Nucleus accumbens (tissue), 56 donors: ENCODE measurements at places on chromosomes 1 and 21.

- DNase-seq: no peak
Observed at GRCh38 chr1:245878585-245878984, 628.5 kb downstream of the SMYD3 start.

DNA sequence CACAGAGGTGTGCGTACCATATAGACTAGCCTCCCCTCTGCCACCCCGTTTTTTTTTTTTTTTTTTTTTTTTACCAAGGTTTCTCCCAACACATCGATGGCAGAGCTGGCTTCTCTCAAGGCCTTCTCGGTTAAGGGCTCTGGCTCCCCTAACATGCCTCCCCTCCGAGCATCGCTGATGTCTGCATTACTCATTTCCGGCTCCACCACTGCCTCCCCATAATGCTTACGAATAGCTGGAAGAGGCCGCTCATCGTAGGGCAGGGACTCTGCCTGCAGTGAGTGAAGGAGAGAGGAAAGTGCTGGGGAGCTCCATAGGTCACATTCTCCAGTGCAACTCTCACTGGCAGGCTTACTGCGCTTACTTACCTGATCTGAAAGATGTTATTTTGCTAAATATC lies 20.6 kb downstream of the CEP104 start:
- DNase-seq: no peak

DNA sequence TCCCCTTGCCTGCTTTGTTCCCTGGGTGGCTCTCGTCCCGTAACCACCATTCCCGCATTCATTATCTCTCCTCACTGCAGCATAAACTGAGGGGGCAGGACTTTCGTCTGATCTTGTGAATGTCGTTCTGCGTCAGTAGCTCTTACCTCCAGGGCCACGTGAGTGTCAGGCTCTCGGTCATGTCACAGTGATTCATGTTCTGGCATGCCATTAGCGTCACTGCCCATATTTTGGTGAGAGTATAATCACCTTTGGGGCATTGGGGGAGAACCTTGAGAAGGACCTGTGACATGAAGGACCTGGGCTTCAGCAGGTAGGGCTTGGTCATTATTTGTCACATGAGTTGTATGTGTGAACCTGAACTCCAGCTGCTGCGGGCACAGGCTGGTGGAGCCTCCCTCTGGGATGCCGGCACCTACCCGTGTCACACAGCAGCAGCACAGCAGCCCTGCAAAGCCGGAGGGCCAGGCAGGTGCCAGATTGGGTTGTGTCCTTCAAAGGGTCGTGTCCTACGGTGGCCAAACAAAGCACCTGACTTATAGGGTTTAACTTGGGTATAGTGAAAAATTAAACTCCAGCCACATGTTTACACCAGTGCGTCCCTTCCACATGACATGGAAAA lies 68.5 kb downstream of the BACE2 start:
- DNase-seq: no peak

GRCh38 chr1:21322681-21323016 lies 32.4 kb upstream of the ECE1 start:
- no peak for DNase-seq

DNA sequence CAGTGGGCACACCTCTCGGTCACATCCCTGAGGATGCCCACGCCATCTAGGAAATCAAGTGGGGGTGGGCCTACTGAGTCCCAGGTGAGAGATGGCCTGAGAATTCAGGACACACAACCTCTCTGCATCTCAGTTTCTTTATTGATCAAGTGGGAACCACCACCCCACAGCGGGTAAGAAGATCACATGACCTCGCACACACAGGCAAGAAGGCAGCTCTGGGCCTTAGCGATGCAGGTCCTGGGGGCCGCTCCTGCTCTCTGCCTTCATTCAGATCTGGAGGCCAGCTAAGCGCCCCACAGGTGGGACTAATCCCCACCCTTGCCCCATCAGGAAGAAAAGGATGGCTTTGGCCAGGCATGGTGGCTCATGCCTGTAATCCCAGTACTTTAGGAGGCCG lies 63.2 kb downstream of the PGBD5 start:
- DNase-seq: no peak
